ENCODE measurements at places on chromosomes 3 and 15. TPM values are rescaled to one million over a fixed set of nuclear protein-coding genes. Genes with fewer than 3 reads are reported as not detected.

DNA sequence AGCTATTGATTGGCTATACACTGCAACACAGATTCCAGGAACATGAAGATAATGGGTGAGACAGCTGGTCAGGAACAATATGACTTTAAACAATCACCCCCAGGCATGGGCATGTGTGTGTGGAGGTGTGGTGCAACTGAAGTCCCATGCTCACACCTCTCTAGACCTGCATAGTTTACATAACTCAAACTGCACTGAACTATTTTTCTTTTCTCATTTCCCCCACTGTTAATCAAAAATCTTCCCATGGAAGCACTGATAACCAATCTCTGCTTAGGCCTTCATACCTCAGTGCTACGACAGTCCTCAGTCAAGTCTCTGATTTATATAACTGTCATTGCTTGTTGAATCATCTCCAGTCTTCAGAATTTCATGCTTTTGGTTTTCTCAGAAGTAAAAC lies 600.2 kb downstream of the NTRK3 start:
- no peaks in the 10 kb centered on the region for H3K27me3 ChIP-seq
- no peak overlapping the region for H3K4me3 ChIP-seq
- peaks cover 13% of the 10 kb centered on the region for H3K4me1 ChIP-seq
- no peak for DNase-seq

DNA sequence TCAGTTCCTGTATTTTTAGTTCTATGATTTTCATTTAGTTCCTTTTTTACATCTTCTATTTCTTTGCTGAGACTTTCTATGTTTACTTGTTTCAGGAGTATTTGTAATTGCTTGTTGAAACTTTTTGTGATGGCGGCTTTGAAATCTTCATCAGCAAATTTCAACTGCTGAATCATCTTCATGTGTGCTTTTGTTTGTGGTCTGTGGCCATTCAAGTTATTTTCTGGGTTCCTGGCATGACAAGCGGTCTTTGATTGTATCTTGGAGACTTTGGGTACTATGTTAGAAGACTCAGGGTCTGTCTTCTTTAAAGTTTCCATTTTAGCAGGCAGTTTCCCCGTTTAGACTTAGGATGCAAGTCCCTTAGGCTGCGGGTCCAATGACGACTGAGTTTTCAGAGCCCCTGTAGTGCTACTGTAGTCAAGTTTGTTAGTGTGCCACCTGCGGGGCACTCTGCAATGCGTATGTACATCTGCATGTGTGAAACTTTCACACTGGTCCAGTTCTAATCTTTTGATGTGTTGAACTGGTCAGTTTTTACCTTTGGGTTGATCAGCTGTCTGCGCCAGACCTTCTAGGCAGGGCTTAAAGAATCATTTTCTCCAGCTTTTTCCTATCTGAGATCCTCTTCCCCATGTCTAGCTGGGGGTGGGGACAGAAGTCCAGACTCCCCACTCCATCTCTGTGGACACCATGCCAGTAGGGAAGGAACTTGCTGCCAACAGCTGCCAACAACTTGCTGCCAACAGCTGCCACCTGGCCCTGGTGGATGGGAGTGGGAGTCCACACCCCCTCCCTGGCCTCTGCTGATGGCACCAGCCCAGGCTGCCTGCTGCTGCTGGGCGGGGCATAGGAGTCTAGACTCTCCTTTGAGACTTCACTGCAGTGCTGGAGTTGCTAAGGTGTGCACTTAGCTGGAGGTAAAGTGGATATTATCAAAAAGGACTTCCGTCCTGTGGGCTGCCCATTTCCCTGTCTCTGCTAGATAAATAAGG lies 190.9 kb downstream of the TJP1 start:
- no peak overlapping the region for H3K4me3 ChIP-seq
- no peaks in the 10 kb centered on the region for H3K4me1 ChIP-seq
- H3K27me3 ChIP-seq: peaks cover 4% of the 10 kb centered on the region
- no peak for DNase-seq

DNA sequence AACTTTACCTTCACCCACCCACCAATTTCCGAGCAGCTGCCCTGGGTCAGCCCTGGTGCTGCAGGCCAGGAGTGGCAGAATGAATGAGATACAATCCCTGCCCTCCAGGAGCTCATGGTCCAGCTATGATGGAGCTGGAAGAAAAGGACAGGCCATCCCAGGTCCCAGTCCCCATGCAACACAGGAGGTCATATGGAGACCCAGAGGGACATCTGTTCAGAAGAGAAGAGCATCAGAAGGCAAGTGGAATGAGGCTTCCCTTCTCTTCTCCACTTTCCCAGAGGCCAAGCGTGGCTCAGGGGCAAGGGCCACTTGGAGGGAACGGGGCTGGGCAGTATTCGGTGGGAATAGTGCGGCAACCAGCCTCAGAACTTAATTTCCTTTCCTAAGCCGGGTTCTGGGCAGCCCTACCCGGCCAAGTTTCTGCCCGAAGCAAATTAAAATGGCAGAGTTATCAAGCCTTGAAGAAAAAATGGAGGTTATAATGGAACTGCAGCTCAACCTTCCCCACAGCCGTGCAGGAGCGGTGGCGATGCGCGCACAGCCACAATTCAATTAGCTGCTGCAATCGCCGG lies 35.9 kb downstream of the TLE3 start:
- no peak overlapping the region for H3K4me3 ChIP-seq
- peaks cover 99% of the 10 kb centered on the region for H3K36me3 ChIP-seq
- H3K4me1 ChIP-seq: peaks cover 3% of the 10 kb centered on the region
- no peaks in the 10 kb centered on the region for H3K27me3 ChIP-seq

GRCh38 chr15:69031013-69032001 lies 16.8 kb downstream of the NOX5 start:
- H3K36me3 ChIP-seq: no peaks in the 10 kb centered on the region
- H3K4me3 ChIP-seq: 0 out of 2 replicates have a peak overlapping the region, but pooled peaks have one; percentile 19
- H3K27ac ChIP-seq: no peak overlapping the region
- peak; percentile 48 for DNase-seq
- peaks cover 45% of the 10 kb centered on the region for H3K27me3 ChIP-seq
- peaks cover 13% of the 10 kb centered on the region for H3K4me1 ChIP-seq

- no peak for DNase-seq
- H3K27ac ChIP-seq: no peak overlapping the region
- H3K4me1 ChIP-seq: no peaks in the 10 kb centered on the region
- H3K27me3 ChIP-seq: no peaks in the 10 kb centered on the region
Observed at GRCh38 chr3:149384911-149385321, 7.5 kb upstream of the TM4SF1 start.

DNA sequence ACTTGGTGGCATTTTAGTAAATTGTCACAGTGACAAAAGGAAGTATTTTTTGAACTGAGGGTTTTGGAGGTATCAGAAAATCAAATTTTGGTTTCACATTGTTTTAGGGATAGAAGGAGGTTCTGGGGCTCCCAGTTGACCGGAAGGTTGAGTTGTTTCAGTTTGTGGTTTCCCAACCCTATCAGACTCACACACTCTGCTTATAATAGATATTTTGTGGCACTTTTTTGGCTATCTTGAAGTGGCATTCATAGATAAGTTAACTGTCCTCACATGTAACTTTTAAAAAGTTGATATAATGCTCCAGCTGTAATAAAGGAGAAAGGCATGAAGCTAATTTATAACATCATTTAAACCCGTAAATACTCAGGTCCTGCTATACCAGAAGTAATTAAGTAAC lies 12.8 kb downstream of the ARMC8 start:
- no peak overlapping the region for H3K4me3 ChIP-seq
- peaks cover 23% of the 10 kb centered on the region for H3K4me1 ChIP-seq
- DNase-seq: peak; percentile 73
- peak overlapping the region; percentile 93 for H3K27ac ChIP-seq

GRCh38 chr15:79037848-79038247 lies 52.7 kb downstream of the RASGRF1 start:
- no peak overlapping the region for H3K4me3 ChIP-seq
- no peak for DNase-seq
- H3K36me3 ChIP-seq: no peaks in the 10 kb centered on the region
- peaks cover 13% of the 10 kb centered on the region for H3K27me3 ChIP-seq
- no peak overlapping the region for H3K27ac ChIP-seq

GRCh38 chr15:99202176-99202552 lies 47.2 kb downstream of the TTC23 start:
- H3K36me3 ChIP-seq: no peaks in the 10 kb centered on the region
- no peak overlapping the region for H3K27ac ChIP-seq
- H3K4me1 ChIP-seq: no peaks in the 10 kb centered on the region
- no peak overlapping the region for H3K4me3 ChIP-seq
- DNase-seq: no peak

GRCh38 chr3:170811515-170811914 lies 58.5 kb downstream of the RPL22L1 start:
- H3K27me3 ChIP-seq: no peaks in the 10 kb centered on the region
- H3K4me1 ChIP-seq: peaks cover 49% of the 10 kb centered on the region
- H3K36me3 ChIP-seq: no peaks in the 10 kb centered on the region
- DNase-seq: peak; percentile 37

DNA sequence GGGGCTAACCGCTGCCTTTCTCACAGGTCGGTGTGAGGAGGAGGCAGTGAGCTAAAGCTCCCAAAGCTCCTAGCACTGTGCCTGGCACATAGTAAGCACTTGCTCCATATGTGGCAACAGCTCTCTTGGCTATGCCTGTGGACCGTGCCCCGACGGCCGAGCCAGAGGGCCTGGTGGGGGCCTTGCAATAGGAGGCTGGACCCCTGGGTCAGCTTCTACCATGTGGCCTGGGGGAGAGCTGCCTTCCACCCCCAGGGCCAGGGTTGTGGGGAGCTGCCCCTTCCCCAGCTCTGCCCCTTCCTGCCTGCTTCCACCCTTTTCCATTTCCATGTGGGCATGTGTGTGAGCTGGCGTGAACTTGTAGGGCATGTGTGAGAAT lies 16.9 kb upstream of the GNAT1 start:
- no peaks in the 10 kb centered on the region for H3K27me3 ChIP-seq
- DNase-seq: no peak
- no peaks in the 10 kb centered on the region for H3K36me3 ChIP-seq
- no peak overlapping the region for H3K4me3 ChIP-seq
- H3K4me1 ChIP-seq: no peaks in the 10 kb centered on the region

DNA sequence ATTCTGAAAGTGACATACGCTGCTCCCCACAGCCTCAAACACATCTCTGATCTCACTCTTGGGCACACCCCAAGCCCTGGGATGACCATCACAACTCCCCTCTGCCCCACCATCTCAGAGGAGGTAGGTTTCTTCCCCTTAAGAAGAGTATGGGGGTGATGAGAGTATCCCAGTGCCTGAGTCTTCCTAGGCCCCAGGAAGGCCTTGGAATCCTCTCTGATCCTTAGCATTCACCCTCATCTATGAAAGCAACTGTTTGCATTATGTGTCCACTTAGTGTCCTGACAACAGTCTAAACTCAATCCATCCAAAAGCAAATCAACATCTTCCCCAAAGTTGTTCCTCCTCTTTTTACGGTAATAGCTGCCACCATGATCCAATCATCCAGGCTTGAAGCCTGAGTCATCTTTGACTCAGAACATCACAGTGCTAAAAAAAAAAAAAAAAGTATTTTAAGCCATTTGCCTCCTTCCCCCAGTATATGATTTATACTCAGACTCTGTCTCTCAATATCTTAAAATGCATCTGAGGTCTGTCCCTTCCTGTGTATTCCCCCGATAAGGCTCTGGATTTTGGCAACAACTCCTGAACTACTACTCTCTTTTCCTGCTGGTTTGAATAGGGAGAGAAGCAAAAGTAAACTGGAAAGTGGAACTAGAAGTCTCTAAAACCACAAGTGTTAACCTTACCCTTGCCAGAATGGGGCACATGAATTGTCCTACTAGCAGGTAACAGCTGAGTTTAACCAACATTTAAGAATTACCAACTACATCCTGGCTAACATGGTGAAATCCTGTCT lies 22.5 kb downstream of the POPDC2 start:
- peak overlapping the region; percentile 83 for H3K27ac ChIP-seq
- H3K27me3 ChIP-seq: no peaks in the 10 kb centered on the region
- no peaks in the 10 kb centered on the region for H3K36me3 ChIP-seq
- H3K4me3 ChIP-seq: no peak overlapping the region
- peaks cover 42% of the 10 kb centered on the region for H3K4me1 ChIP-seq
- DNase-seq: no peak

- no peaks in the 10 kb centered on the region for H3K4me1 ChIP-seq
Observed at GRCh38 chr15:74988007-74988800, 7.2 kb upstream of the SCAMP5 start.

- peaks cover 27% of the 10 kb centered on the region for H3K4me1 ChIP-seq
- H3K27ac ChIP-seq: no peak overlapping the region
- H3K4me3 ChIP-seq: no peak overlapping the region
- no peaks in the 10 kb centered on the region for H3K27me3 ChIP-seq
Observed at GRCh38 chr3:52025453-52025852, 29.8 kb upstream of the RPL29 start.

DNA sequence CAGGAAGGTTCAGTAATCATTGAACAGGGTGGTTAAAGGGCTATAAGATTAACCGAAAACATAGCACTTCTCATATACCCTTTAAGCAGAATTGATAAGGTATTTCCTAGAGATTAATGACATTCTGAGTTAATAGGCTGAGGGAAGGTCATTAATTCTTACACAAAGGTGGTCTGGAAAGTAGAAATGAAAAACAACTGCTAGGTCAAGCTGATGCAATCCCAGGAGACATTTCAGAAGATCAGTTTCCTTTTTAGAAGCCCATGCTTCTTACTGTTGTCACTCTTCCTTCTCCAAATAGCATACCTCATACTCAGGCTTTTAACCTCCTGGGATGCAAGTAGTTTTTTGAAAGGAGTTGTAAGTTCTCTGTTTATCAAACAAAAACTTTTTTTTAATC lies 8.8 kb downstream of the FILIP1L start:
- H3K4me3 ChIP-seq: no peak overlapping the region
- H3K27ac ChIP-seq: no peak overlapping the region
- H3K4me1 ChIP-seq: no peaks in the 10 kb centered on the region
- H3K27me3 ChIP-seq: no peaks in the 10 kb centered on the region
- H3K36me3 ChIP-seq: no peaks in the 10 kb centered on the region
- DNase-seq: no peak

- H3K4me1 ChIP-seq: no peaks in the 10 kb centered on the region
- H3K27me3 ChIP-seq: no peaks in the 10 kb centered on the region
- no peak overlapping the region for H3K4me3 ChIP-seq
- no peaks in the 10 kb centered on the region for H3K36me3 ChIP-seq
- peak; percentile 70 for DNase-seq
- no peak overlapping the region for H3K27ac ChIP-seq
Observed at GRCh38 chr3:4906107-4906621, 73.1 kb upstream of the BHLHE40 start.

- no peaks in the 10 kb centered on the region for H3K27me3 ChIP-seq
- H3K36me3 ChIP-seq: 0 out of 3 replicates have a peak, but pooled peaks cover 2% of the 10 kb centered on the region
- peaks cover 21% of the 10 kb centered on the region for H3K4me1 ChIP-seq
- peak; percentile 81 for DNase-seq
Observed at GRCh38 chr15:51737522-51738305, at the start of gene LYSMD2. TSS of gene LYSMD2 (minus strand) at chr15:51737655. CDS start at chr15:51737622, 33 bp downstream.

GRCh38 chr3:190318666-190319065 lies 3.6 kb downstream of the CLDN1 start:
- H3K27me3 ChIP-seq: no peaks in the 10 kb centered on the region
- no peak for DNase-seq
- H3K36me3 ChIP-seq: no peaks in the 10 kb centered on the region
- no peaks in the 10 kb centered on the region for H3K4me1 ChIP-seq
- no peak overlapping the region for H3K27ac ChIP-seq

The TMEM207 gene
- total RNA-seq: not detected

The UBL7 gene
- total RNA-seq: 51.7 TPM

The EFCAB12 gene
- total RNA-seq: 1.1 TPM

The CCR5 gene
- not detected for total RNA-seq

The CAV3 gene
- not detected for total RNA-seq

The TICRR gene
- 22.9 TPM for total RNA-seq

The IGF2BP2 gene
- total RNA-seq: 57.3 TPM

The PPP1R14D gene
- not detected for total RNA-seq

The CCDC39 gene
- not detected for total RNA-seq

The NAA80 gene
- 17.1 TPM for total RNA-seq

Data from K562 (cell line).